ENCODE measurements at places on chromosomes 4 and X. TPM values are rescaled to one million over a fixed set of nuclear protein-coding genes. Genes with fewer than 3 reads are reported as not detected.

NPNT gene
- not detected for total RNA-seq

NHS gene
- total RNA-seq = 0.05 TPM

GPR119 gene
- not detected for total RNA-seq

- H3K36me3 ChIP-seq = no peaks in the 10 kb centered on the region
- no peak for DNase-seq
- no peaks in the 10 kb centered on the region for H3K27me3 ChIP-seq
- H3K4me3 ChIP-seq = no peak overlapping the region
- H3K27ac ChIP-seq = no peak overlapping the region
- no peaks in the 10 kb centered on the region for H3K4me1 ChIP-seq
These were observed 76.7 kb upstream of the IGSF1 start for GRCh38 chrX:131365766-131366165.

- DNase-seq = no peak
- H3K4me1 ChIP-seq = peaks cover 4% of the 10 kb centered on the region
- H3K4me3 ChIP-seq = peak overlapping the region; percentile 7
- peaks cover 2% of the 10 kb centered on the region for H3K27me3 ChIP-seq
These were observed 20.3 kb upstream of the DYNLT3 start for GRCh38 chrX:37867536-37868153.

DNA sequence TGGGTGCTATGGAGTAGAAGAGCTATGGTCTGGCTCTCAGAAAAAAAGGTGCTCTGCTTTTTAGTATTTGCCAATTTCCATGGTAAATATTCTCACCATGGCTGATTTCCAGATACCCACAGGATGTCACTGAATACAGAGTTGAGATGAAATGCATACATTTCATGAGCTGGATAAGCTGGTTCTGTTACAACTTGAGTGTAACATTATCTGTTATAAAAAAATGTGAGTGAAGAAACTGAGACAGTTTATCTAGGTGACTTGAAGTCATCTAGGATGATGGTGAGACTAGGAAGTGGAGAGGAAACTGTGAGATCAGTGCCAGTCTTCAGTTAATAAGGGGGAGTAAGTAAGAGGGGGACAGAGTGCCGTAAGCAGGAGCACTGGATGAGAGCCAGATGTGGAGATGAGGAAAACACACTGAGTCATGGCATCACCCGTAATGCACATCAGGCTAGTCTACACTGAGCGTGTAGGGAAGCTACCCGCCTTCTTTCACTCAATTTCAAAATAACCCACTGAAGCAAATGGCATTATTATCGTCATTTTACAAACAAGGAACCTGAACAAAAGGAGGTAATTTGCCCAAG lies 5.0 kb downstream of the HPSE start:
- no peak overlapping the region for H3K4me3 ChIP-seq
- no peaks in the 10 kb centered on the region for H3K27me3 ChIP-seq
- no peak for DNase-seq
- H3K36me3 ChIP-seq = peaks cover 19% of the 10 kb centered on the region

DNA sequence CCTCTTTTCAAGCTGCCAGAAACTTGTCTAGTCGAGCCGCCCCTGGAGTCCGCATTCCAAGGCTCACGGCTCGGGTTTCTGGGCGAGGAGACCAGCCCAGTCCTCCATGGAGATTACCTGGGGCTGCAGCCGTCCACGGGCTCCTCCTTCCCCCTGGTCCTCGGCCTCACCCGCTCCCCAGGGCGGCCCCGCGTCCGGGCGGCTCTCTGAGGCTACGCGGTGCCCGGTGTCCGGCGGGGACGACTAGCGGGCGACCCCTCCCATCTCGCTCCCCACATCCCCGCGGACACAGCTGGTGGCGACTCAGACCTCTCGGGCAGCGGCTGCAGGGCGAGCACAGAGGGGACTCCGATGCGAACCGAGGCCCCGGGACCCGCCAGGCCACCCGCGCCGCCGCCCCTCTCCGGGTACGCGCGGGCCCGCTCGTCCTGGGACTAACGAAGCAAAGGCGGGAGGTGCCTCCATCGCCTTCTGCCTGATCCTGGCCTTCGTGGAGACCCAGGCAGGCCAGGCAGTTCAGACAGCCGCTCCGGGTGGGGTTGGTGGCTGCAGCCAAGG lies 159.4 kb downstream of the TRAM1L1 start:
- no peaks in the 10 kb centered on the region for H3K4me1 ChIP-seq
- H3K27me3 ChIP-seq = no peaks in the 10 kb centered on the region
- no peak for DNase-seq
- no peaks in the 10 kb centered on the region for H3K36me3 ChIP-seq
- H3K4me3 ChIP-seq = no peak overlapping the region
- no peak overlapping the region for H3K27ac ChIP-seq

DNA sequence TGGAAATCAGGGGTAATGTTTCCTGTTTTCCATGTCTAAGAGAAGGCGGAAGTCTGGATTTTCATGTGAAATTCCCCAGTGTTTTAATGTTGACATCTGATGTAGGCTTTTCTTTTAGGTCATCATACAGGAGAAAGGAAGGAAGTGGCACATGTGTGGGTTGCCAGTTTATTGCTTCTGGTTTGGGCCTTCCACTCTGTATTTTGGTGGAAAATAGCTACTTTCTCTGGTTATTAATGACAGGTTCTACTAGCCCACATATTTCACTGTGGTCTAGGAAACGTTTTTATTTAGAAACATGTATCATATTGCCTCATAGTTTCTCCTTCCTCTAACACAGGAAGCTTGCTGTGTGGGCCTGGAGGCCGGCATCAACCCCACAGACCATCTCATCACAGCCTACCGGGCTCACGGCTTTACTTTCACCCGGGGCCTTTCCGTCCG lies 7.2 kb downstream of the PDHA1 start:
- peaks cover 6% of the 10 kb centered on the region for H3K4me1 ChIP-seq
- DNase-seq = no peak
- H3K27me3 ChIP-seq = no peaks in the 10 kb centered on the region
- H3K27ac ChIP-seq = no peak overlapping the region

GRCh38 chr4:62407534-62407933 lies 1207.4 kb downstream of the ADGRL3 start:
- DNase-seq = no peak
- H3K27ac ChIP-seq = no peak overlapping the region
- no peaks in the 10 kb centered on the region for H3K36me3 ChIP-seq
- H3K4me1 ChIP-seq = no peaks in the 10 kb centered on the region
- no peaks in the 10 kb centered on the region for H3K27me3 ChIP-seq

DNA sequence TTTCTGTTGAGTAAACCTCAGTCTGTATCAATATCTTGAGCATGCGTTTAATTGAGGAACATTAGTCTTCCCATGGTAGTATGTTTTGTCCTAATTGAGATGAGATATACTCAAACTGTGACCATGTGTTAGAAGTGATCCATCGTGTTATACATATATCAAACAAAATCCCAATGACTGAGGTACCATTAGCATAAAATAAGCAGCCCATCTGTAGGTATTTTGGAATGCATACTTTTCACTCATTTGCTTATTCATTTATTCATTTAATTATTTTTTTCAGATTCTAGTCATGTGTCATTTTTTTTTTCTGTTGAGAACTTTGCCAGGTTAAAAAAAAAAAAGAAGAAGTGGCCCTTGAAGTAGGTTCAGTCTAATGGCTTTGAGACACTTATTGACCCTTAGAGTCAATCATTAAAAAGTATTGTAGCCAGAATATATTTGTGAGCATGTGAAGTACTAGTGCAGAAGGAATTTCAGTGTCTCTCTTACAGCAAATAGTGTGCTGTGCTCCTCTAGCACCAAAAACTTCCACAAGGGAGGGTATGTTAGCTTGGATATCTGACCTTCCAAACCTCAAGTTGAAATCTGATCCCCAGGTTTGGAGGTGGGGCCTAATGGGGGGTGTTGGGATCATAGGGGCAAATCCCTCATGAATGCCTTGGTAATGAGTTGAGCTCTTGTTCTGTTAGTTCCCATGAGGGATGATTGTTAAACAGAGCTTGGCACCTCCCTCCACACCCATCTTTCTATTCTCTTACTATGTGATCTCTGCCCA lies 130.8 kb upstream of the NPY2R start:
- no peak for DNase-seq
- H3K4me1 ChIP-seq = no peaks in the 10 kb centered on the region
- H3K27me3 ChIP-seq = no peaks in the 10 kb centered on the region
- no peak overlapping the region for H3K27ac ChIP-seq

DNA sequence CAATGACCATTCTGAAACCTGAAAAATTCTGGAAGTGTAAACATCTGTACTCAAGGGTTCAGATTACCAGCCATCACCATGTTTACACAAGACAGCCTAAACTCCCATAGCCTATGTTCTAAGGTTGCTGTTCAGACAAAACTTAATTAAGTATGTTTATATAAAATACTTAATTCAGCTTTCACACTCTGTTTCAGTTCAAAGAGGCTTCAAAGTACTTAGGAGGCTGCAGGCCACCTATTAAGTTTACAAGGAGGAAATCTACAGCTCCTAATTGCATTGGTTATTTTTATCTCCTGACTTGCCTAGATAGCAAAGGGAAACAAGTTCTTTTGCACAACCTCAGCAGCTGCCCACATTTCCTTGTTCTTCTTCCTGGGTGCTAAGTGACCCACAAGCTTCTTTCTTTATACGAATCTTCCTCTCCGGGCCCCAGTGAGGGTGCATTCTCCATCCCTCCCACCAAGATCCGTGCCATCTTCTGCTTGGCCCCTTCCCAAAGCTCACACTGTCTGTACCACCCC lies 2.0 kb downstream of the GAK start:
- H3K4me3 ChIP-seq = peak overlapping the region; percentile 87
- peaks cover 49% of the 10 kb centered on the region for H3K4me1 ChIP-seq
- H3K27me3 ChIP-seq = no peaks in the 10 kb centered on the region

DNA sequence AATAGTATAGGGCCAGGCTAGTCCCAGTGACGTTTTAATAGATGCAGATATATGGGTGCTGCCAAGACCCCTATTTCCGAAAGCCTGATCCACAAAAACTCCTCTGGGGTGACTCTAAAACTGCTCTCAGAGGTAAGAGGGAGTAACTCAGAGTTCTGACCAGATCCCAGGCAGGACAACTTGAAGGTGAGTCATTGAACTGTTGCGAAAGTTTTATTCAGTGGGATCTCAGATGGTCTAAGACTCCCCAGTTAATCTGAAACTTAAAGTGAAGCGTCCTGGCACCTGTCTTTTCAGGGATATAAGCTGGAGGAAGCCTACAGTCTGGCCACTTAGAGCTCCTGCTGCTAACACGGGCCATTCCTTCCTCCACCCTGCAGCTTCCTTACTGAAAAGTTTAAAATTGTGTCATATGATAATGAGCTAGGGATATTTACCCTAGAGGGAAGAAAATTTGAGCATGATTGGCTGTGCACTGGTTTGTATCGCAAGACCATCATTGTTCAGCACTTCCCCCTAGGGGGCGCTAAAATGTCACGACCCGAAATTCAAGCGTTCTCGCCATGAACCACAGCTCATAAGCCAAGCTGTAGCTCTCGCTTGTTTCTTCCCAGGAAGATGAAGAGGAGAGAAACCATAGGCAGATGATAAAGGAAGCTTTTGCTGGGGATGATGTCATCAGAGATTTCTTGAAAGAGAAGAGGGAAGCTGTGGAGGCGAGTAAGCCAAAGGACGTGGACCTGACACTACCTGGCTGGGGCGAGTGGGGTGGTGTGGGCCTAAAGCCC lies 19.5 kb downstream of the UTP14A start:
- H3K4me1 ChIP-seq = no peaks in the 10 kb centered on the region
- no peaks in the 10 kb centered on the region for H3K27me3 ChIP-seq
- no peak overlapping the region for H3K4me3 ChIP-seq
- H3K36me3 ChIP-seq = peaks cover 10% of the 10 kb centered on the region

DNA sequence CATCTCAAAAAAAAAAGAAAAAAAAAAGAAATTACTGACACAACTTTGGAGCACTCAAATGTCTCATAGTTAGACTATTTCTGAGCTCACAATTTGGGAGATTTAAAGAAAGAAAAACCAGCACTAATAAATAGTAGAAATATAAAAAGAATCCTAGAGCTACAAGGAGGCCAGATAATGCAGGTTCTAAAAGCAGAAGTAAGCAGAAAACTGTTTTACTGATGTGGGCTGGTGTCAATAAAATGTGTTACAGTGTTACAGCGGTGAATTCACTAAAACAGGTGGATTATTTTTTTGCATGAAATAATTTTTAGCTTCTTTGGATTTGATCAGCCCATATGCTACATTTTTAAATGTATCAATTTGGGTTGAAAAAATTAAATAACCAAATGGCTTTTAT lies 375.9 kb downstream of the GPM6A start:
- H3K36me3 ChIP-seq = no peaks in the 10 kb centered on the region
- no peak for DNase-seq
- H3K4me3 ChIP-seq = no peak overlapping the region
- no peaks in the 10 kb centered on the region for H3K27me3 ChIP-seq
- H3K27ac ChIP-seq = no peak overlapping the region

DNA sequence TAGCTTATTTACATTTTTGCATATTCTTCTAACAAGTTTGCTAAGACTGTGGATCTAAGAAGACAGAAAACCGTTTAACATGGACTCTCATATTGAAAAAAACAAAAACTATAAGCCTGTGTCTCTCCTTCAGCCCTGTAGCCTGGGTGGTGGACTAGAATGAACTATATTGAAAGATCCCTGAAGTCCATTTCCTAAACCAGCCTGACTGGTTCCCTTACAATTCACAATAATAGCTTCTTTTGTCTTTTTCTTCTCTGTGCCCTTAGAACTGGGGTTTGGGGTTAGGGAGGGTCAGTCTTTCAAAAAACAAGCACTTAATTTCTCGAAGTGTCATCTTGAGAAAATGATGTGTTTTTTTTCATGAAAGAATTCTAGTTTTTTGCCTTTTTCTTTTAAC lies 59.0 kb downstream of the GSTCD start:
- no peak overlapping the region for H3K27ac ChIP-seq
- H3K27me3 ChIP-seq = no peaks in the 10 kb centered on the region
- no peak overlapping the region for H3K4me3 ChIP-seq
- no peaks in the 10 kb centered on the region for H3K36me3 ChIP-seq
- H3K4me1 ChIP-seq = no peaks in the 10 kb centered on the region

DNA sequence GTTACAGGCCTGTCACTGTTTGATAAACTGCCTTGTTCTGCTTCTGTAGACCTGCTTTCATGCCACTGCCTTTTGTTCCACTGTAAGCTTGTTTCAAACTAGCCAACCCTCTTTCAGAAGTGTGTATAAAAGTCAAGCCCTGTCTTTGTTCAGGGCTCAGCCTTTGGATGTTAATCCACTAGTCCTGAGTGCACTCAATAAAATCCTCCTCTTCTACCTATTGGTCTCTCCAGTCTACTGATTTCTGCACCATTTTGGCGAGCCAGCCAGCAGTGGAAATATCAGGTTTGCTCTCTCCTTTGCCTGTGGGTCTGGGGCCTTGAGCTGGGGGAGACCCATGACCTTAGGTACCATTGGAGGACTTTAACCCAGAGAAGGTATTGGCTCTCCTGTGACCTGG lies 901.6 kb upstream of the NDST4 start:
- H3K4me1 ChIP-seq = no peaks in the 10 kb centered on the region
- no peak overlapping the region for H3K4me3 ChIP-seq
- no peaks in the 10 kb centered on the region for H3K27me3 ChIP-seq
- no peak for DNase-seq

GRCh38 chrX:72396117-72396516 lies 90.4 kb upstream of the CITED1 start:
- no peak overlapping the region for H3K27ac ChIP-seq
- H3K4me1 ChIP-seq = no peaks in the 10 kb centered on the region
- DNase-seq = no peak
